ENCODE measurements at places on chromosomes 4 and X. TPM values are rescaled to one million over a fixed set of nuclear protein-coding genes. Genes with fewer than 3 reads are reported as not detected.

Gene MED14
- 31.9 TPM for total RNA-seq

Gene GPM6B
- 4.9 TPM for total RNA-seq

Gene KIAA1210
- total RNA-seq = 0.40 TPM

Gene LGI2
- total RNA-seq = 0.60 TPM

Gene FAM184B
- not detected for total RNA-seq

Gene MAGEA4
- not detected for total RNA-seq

Gene SSX2
- total RNA-seq = not detected

Gene ANXA3
- 194 TPM for total RNA-seq

Gene CDKL2
- total RNA-seq = 0.83 TPM

Gene RENBP
- 22.8 TPM for total RNA-seq

DNA sequence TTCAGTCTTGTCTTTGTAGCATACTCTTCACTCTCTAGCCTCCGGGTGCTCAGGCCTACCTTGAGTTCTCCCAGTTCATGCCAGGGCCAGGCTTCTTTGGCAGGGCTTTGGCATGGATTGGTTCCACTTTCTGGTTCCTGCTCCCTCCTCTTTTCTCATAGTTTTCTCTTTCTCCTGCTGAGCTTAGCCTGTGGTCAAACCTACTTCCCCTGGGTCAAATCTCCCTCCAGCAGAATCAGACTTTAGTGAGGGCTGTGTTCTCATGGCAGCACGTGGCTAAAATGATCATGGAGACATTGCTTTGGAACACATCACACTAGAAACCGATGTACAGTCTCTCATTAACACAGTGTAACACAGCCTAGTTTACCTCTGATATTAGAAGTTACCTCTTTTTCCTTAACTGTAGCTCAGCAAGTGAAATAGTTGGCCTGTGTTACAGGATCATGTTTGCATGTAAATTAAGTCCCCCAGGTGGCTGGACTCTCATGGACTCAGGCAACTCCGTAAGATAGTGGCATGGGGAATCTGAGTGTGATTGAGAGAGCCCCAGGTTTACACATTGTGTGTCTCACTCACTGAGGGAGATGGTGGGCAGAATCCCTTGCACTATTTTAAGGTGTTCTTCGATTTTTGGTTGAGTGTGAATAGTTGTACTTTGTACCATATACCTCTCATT lies 13.3 kb downstream of the RAB9A start:
- DNase-seq = no peak

DNA sequence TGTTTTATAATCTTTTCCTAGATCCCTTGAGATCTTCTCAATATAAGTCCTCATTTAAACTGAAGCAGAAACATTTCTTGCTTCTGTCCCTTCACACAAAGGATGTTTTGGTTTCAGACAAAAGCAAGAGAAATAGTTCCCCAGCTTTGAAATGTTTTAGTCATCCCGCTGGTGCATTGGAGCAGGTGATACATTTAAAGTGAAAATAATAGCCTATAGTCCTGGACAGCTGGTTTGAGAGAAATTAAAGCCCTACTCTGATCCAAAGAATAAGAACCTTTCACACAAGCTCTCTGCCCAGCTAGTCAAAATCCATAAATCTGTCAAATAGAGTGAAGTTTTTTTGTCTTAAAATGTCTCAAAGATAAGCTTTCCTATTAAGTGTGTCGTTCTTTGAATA lies 79.4 kb downstream of the LUZP4 start:
- no peak for DNase-seq

- DNase-seq = peak; percentile 61
Measured at GRCh38 chrX:149962859-149963757, 24.8 kb upstream of the EOLA2 start.

- DNase-seq = peak; percentile 11
Measured at GRCh38 chr4:56871371-56871866, 36.3 kb upstream of the REST start.

DNA sequence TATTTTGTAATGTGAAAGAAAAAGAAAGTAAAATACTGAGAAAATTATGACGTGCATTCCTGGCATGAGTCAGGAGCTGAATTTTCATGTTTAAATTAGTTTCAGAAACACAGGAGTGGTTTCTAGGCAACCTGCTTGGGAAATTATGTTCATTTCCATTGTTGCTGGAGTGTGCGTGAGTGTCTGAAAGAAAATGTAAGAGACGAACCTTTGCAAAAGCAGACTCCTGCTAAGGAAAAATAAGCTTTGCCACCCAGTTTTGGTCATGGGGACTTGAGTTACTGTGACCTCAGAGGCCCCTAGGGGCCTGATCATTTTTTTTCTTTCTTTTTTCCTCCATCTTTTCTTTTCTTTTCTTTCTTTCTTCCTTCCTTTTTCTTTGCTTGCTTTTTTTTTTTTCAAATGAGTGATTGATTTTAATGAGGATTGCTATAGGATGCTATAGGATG lies 18.8 kb upstream of the CHRNA9 start:
- peak; percentile 78 for DNase-seq

DNA sequence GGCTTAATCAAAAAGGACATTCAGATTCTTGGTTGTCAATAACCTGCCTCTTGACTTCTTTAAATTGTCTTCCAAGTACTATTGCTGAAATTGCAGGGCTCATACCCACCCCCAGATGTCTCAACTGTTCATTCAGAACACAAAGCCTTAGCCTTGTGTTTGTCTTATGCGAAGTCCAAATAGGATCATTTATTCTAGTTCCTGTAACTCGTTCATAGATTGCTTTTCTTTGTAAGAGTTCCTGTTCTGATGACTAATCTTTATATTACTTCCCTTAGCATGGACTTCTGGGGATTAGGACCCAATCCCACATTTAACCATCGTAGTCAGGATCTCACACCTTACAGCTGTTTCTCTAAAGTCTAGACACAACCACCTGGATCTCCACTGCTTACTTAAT lies 226.0 kb downstream of the VEGFC start:
- DNase-seq = no peak

GRCh38 chrX:153366119-153366518 lies 32.2 kb downstream of the ZNF275 start:
- DNase-seq = no peak

GRCh38 chr4:182494103-182494502 lies 250.9 kb downstream of the TENM3 start:
- no peak for DNase-seq

DNA sequence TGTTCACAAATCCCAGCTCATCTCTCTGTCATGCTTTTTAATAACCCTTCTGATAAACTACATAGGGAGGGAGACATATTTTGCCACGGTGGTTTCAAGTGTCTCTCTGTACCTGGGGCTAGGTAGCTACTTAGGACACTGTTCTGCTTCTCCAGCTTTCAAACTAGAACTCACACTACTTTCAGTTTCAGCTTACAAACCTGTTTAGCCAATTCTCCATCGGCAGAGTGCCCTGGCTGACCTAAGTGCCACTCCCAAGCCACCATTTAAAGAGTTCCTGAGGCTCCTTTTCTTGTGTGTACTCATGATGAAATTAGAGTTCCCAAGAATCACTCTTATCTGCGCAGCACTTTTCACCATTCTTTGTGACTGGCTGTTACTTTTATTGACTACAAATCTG lies 899.2 kb downstream of the FAT4 start:
- peak; percentile 15 for DNase-seq

DNA sequence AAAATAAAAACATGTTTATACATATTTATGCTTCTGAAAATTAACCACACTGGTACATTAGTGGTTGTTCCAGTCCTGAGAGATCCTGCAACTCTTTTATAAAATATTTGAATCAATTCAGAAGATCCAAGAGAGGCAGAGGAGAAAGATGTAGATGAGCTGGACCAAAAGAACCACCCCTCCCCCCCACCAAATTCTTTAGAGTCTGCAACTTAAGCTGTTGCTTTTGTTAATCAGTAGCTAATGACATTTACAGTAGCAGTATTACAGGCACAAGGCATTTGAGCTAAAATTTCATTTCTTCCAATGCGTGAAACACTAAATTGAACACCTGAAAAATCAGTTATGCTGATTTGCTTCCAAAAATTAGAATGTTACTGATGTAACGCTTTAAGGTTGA lies 61.5 kb downstream of the PDK3 start:
- no peak for DNase-seq

- DNase-seq = no peak
Measured at GRCh38 chr4:129140521-129140920, 44.6 kb downstream of the C4orf33 start.

- DNase-seq = peak; percentile 8
Measured at GRCh38 chr4:21113496-21114223, 413.4 kb downstream of the PACRGL start.

DNA sequence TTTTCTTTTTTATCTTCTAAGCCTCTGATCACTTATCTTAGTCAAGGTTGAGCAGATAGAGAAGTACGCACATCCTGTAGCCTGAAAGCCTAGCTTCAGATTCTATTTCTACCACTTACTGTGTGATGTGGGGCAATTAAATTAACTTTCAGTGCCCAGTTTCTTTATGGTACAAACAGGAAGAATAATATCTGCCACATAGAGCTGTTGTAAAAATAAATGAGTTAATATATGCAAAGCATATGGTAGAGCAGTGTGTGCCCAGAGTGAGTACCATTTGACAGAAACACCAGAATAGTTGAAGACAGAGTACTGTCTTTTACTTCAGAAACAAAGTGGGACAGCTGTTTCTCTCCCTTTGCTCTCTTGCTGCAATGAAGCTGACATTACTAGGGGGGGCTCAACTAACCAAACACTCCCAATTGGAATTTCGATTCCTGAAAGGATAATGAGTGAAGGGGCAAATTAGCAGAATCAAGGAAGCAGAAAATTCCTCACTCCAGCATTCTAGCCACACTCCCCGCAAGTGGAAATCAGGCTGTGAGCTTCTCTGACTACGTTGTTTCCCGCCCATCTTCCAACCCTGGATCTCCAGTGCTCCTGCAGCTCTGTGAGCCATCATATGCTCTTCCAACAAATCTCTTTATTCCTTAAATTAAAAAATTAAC lies 80.4 kb downstream of the MAPK10 start:
- DNase-seq = no peak

- no peak for DNase-seq
Measured at GRCh38 chr4:122007016-122007415, 55.2 kb upstream of the TRPC3 start.

DNA sequence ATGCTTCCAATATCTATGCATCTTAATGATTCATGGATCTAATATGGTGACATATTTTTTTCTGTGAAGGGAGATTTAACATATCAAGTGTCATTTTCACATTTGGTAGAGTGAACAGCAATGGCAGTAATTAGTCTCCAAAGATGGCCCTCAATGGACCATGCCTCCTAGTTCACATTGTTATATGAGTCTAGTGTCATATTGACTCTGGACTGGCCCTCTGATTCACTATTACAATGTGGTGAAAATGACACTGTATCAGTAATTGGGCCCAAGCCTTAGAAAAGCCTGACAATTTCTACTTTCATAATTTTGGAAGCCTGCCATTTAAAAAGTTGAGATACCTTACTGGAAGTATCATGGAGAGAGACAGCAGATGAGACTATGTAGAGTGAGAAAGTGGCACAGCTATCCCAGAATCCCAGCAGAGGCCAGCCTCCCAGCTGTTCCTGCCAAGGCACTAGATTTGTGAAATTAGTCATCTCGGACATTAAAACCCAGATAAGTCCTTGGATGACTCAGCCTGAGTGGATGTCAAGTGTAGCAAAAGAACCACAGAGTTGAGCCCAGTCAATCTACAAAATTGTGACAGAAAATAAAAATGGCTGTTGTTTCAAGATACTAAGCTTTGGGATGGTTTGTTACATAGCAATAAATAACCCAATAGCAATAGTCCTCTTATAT lies 68.4 kb downstream of the ARHGEF38 start:
- peak; percentile 27 for DNase-seq
